ENCODE measurements at places on chromosomes 2 and 18.

DNA sequence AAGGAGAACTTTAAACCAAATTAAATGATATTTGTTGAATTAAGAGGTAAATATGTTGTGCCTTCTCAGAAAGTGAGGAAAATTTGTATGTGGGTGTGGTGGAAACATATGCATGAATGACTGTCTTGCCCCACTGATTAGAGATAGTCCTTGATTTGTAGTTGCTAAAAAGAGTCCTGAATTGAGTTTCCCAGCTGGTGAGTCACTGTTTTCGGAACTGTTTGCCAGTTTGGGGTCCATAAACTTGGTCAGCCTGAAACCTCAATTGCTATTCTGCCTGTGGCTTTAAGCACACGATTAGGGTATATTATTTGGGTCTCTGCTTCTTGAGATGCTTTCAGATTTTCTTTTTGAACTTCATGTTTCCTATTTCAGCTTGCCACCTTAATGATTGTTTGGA is 53.3 kb downstream of the PIKFYVE start:
- H3K4me3 ChIP-seq: no peak overlapping the region
- H3K27ac ChIP-seq: peak overlapping the region; percentile 8
- H3K36me3 ChIP-seq: peaks cover 81% of the 10 kb centered on the region
- no peak for DNase-seq
- peaks cover 14% of the 10 kb centered on the region for H3K4me1 ChIP-seq
- H3K27me3 ChIP-seq: no peaks in the 10 kb centered on the region

DNA sequence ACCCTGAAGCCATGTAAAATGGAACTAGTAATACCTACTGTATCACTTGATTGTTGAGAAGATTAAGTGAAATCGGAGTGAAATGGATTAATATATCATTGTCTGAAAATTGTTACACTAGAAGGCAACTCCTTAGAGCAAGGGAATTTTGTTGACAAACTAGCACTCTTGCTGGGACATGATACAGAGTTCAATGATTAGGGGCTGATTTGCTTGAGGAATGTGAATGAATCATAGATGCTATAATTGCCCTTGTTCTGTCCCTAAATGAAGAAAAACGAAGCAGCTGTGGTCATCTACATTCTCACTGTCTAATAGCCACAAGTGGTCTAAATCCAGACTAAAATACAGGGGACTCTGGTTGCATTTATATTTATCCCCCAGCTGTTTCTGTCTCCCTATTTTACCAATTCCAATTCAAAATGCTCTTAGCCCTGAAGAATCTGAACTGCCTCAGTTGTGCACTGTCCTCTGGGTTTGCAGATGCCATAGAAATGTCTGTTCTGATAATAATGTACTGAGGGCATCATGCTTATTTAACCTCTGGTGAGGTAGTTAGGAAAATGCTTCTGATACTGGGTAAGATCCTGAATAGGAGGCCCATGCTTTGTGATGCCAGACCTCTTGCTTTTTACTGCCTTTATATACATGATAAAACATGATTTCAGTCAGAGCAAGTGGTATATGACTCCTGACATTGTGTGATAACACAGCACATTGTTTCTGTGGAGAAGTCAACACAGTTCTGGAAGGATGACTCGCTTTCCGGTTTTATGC is 382.1 kb downstream of the NRXN1 start:
- H3K4me3 ChIP-seq: no peak overlapping the region
- H3K36me3 ChIP-seq: no peaks in the 10 kb centered on the region
- DNase-seq: no peak
- no peak overlapping the region for H3K27ac ChIP-seq
- no peaks in the 10 kb centered on the region for H3K4me1 ChIP-seq
- H3K27me3 ChIP-seq: no peaks in the 10 kb centered on the region

- H3K4me3 ChIP-seq: no peak overlapping the region
- H3K4me1 ChIP-seq: no peaks in the 10 kb centered on the region
- no peaks in the 10 kb centered on the region for H3K27me3 ChIP-seq
- no peak overlapping the region for H3K27ac ChIP-seq
- H3K36me3 ChIP-seq: no peaks in the 10 kb centered on the region
Observed at GRCh38 chr2:56473524-56473923, 289.7 kb downstream of the CCDC85A start.

DNA sequence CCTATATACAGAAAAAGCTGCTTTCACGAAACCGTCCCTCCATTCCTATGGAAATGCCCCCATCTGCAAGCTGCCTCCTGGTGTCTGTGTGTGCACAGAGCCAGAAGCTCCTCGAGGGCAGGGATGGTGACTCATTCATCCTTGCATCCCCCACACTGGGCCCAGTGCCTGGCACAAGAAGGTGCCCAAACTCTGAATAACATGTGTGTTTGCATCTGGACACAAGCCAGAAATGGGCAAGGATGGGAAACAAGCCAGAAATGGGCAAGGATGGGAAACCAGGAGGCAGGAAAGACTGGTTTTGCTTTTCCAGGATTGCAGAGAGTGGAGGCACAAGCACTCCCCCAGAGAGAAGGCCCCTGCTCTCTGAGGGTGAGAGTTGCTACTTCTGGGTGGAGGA is 313.9 kb downstream of the CELF4 start:
- H3K27ac ChIP-seq: no peak overlapping the region
- H3K4me1 ChIP-seq: peaks cover 6% of the 10 kb centered on the region
- no peak for DNase-seq
- no peaks in the 10 kb centered on the region for H3K36me3 ChIP-seq

DNA sequence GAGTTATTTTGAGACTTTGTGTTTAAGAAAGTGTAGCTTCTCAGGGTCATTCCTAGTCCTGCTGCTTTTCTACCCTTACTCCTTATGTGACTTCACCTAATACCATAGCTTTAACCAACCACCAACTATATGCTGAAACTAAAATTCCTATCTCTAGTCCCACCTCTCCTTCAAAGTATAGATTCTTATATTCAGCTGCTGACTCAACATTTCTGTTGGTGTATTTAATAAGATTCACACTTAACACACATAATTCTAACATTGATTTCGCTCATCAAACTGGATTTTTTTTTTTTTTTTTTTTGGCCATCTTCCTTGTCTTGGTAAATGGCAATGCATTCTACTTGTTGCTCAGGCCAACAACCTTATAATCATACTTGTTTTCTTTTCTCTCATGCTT is 30.1 kb downstream of the TAF1B start:
- no peaks in the 10 kb centered on the region for H3K27me3 ChIP-seq
- peaks cover 2% of the 10 kb centered on the region for H3K4me1 ChIP-seq
- no peak overlapping the region for H3K27ac ChIP-seq
- peaks cover 73% of the 10 kb centered on the region for H3K36me3 ChIP-seq
- H3K4me3 ChIP-seq: no peak overlapping the region
- no peak for DNase-seq

DNA sequence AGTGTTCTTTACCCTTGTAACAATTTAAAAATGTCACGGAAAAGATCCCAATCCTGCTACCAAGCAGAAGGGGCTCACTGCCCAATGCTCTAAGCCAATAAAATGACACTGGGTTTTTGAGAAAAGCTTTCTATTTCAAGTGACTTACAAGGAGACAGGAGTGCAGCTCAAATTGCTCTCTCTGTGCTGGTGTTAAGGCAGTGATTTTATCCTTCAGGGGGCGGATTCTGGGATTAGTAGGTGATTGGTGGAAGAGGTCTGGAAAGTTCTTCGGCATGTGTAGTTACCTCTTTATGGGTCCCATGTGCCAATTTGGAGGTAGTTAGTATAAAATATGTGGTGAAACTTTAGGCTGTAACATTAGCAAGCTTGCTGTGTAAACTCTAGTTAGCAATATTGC is 27.4 kb upstream of the MCM6 start:
- H3K27ac ChIP-seq: no peak overlapping the region
- no peak for DNase-seq
- H3K4me3 ChIP-seq: no peak overlapping the region

DNA sequence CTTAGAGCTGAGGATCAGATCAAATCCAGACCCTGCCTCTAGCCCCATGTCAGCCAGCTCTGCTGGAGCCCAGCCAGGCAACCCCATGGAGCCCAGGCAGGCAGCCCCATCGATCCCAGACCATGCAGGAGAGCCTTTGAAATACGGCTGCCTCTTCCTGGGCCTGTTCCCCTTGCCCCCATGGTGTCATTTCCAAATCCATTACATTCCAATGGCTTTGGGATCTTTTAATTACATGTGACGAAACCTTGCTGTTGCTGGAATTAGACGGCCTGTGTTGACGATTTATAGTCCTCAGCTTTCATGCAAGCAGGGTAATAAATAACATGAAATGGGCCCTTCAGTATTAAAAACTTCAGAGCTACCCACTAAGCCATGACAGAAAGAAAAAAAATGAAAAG is 75.8 kb upstream of the SLC14A2 start:
- DNase-seq: no peak
- no peak overlapping the region for H3K4me3 ChIP-seq
- H3K27me3 ChIP-seq: peaks cover 21% of the 10 kb centered on the region
- H3K27ac ChIP-seq: no peak overlapping the region

DNA sequence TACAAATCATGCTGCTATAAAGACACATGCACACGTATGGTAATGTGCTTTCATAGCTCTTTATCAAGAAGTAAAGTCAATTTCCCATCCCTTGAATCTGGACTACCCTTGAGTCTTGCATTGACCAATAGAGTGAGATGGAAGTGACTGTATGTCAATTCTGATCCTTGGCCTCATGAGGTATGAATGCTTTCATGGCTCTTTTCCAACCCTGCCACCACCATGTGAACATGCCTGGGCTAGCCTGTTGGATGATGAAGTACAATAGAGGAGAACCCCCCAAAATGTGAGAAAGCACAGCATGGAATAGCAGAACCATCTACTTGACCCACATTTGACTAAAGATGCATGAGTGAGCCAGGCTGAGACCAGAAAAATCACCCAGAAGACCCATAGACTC is 237.0 kb downstream of the NYAP2 start:
- DNase-seq: no peak
- H3K36me3 ChIP-seq: no peaks in the 10 kb centered on the region
- no peak overlapping the region for H3K27ac ChIP-seq
- peaks cover 1% of the 10 kb centered on the region for H3K4me1 ChIP-seq
- peaks cover 32% of the 10 kb centered on the region for H3K27me3 ChIP-seq

GRCh38 chr2:54579682-54580620 is 123.8 kb downstream of the SPTBN1 start:
- H3K27ac ChIP-seq: peak overlapping the region; percentile 92
- no peak for DNase-seq
- H3K27me3 ChIP-seq: no peaks in the 10 kb centered on the region

DNA sequence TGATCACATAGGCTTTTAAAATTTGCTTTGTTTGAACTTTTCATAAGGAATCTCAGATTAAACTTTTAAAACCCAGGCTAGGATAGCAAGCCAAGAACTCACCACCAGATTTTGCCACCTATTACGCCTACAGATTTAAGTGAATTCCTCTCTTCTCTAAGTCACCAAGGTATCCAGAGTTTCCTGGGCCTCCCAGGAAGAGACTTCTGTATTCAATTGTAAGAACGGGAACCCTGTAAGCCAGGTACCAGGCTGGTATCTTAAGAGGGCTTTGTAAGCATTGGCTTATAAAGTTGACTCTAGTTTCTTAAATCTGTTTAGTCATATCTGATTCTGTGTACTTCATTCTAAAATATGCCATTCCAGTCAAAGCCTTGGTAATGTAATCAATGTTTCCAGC is 285.1 kb downstream of the MBD5 start:
- no peak for DNase-seq
- H3K4me1 ChIP-seq: peaks cover 3% of the 10 kb centered on the region
- peaks cover 9% of the 10 kb centered on the region for H3K36me3 ChIP-seq
- no peaks in the 10 kb centered on the region for H3K27me3 ChIP-seq
- H3K4me3 ChIP-seq: no peak overlapping the region
